ENCODE measurements at places on chromosomes 5 and 9.

- DNase-seq, result peak; percentile 61
These were observed 60.8 kb downstream of the SEMA4D start for GRCh38 chr9:89436963-89437625.

DNA sequence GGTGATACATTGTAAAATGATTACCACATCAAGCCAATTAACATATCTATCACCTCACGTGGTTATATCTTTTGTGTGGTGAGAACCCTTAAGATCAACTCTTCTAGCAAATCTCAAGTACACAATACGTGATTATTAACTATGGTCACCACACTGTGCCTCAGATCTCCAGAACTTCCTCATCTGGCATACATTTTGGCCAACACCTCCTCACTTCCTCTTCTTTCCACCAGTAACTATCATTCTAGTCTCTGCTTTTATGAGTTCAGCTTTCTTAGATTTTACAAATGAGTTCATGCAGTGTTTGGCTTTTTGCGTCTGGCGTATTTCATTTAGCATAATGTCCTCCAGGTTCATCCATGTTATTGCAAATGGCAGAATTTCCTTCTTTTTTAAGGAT, 35.8 kb downstream of the PRKACG start:
- no peak for DNase-seq

GRCh38 chr5:91281401-91281800, 101.7 kb downstream of the ARRDC3 start:
- no peak for DNase-seq

GRCh38 chr5:7671381-7671993, 179.4 kb downstream of the CFAP90 start:
- DNase-seq, result no peak

All from stimulated activated naive CD4-positive, alpha-beta T cell treated with Interleukin-2 at 50 U/mL for 16 hours (primary cell).